ENCODE measurements at places on chromosomes 7 and 10. TPM values are rescaled to one million over a fixed set of nuclear protein-coding genes. Genes with fewer than 3 reads are reported as not detected.
A peak's percentile ranks its signal among the peaks of the same experiment; 100 is the strongest.

GRCh38 chr7:30412782-30413504 is 65.6 kb downstream of the NOD1 start:
- DNase-seq = peak; percentile 90
- no peak overlapping the region for H3K27ac ChIP-seq
- H3K36me3 ChIP-seq = no peaks in the 10 kb centered on the region
- H3K4me3 ChIP-seq = no peak overlapping the region
- no peaks in the 10 kb centered on the region for H3K27me3 ChIP-seq
- no peaks in the 10 kb centered on the region for H3K4me1 ChIP-seq

GRCh38 chr10:51716981-51717380 is 17.6 kb upstream of the CSTF2T start:
- H3K4me3 ChIP-seq = no peak overlapping the region
- H3K27me3 ChIP-seq = no peaks in the 10 kb centered on the region
- H3K27ac ChIP-seq = no peak overlapping the region
- DNase-seq = peak; percentile 10

- no peaks in the 10 kb centered on the region for H3K4me1 ChIP-seq
- H3K27ac ChIP-seq = no peak overlapping the region
- no peak overlapping the region for H3K4me3 ChIP-seq
- no peaks in the 10 kb centered on the region for H3K36me3 ChIP-seq
- peak; percentile 56 for DNase-seq
- no peaks in the 10 kb centered on the region for H3K27me3 ChIP-seq
Observed at GRCh38 chr10:109823196-109823595, 100.1 kb downstream of the XPNPEP1 start.

DNA sequence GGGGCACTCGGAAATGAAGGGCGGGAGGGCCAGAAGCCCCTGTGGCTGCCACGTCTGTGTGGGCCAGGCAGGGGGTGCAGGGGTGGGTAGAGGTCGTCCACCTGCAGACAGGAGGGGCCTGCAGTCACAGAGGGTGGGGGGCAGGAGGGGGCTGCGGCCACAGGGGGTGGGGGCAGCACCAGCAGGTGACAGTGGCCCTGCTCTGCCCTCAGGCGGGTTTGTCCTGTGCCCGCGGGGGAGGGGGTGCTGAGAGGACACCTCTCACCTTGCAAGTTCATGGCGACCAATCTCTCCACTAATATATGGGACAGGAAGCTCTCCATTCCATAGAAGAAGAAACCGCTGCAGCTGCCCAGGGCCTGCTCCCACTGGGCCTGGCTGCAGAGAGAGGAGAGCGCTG is 26.6 kb upstream of the NKX6-2 start:
- no peak for DNase-seq
- H3K36me3 ChIP-seq = no peaks in the 10 kb centered on the region
- peaks cover 13% of the 10 kb centered on the region for H3K27me3 ChIP-seq
- no peaks in the 10 kb centered on the region for H3K4me1 ChIP-seq
- H3K4me3 ChIP-seq = no peak overlapping the region
- no peak overlapping the region for H3K27ac ChIP-seq

DNA sequence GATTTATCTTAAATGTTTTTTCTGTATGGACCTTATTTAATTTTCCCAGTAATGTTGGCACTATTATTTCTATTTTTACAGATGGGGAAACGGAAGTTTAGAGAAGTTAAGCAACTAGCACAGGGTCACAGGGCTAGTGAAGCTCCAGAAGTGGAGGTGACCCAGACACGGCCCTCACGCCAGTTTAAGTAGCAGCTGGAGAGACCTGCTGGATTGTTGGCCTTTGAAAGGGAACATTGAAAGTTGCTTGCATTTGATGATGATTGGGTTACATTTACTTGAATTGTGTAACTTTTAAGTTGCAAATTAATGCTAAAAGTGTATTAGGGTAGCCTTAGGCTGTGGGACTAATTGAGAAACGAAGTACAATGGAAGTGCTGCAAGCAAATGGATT is 25.6 kb downstream of the CDK14 start:
- no peaks in the 10 kb centered on the region for H3K36me3 ChIP-seq
- no peak overlapping the region for H3K27ac ChIP-seq
- H3K4me3 ChIP-seq = no peak overlapping the region
- H3K27me3 ChIP-seq = no peaks in the 10 kb centered on the region

GRCh38 chr10:119275085-119275484 is 67.7 kb downstream of the GRK5 start:
- peak overlapping the region; percentile 38 for H3K4me3 ChIP-seq
- DNase-seq = no peak
- no peaks in the 10 kb centered on the region for H3K27me3 ChIP-seq
- H3K27ac ChIP-seq = peak overlapping the region; percentile 49
- H3K4me1 ChIP-seq = peaks cover 29% of the 10 kb centered on the region

DNA sequence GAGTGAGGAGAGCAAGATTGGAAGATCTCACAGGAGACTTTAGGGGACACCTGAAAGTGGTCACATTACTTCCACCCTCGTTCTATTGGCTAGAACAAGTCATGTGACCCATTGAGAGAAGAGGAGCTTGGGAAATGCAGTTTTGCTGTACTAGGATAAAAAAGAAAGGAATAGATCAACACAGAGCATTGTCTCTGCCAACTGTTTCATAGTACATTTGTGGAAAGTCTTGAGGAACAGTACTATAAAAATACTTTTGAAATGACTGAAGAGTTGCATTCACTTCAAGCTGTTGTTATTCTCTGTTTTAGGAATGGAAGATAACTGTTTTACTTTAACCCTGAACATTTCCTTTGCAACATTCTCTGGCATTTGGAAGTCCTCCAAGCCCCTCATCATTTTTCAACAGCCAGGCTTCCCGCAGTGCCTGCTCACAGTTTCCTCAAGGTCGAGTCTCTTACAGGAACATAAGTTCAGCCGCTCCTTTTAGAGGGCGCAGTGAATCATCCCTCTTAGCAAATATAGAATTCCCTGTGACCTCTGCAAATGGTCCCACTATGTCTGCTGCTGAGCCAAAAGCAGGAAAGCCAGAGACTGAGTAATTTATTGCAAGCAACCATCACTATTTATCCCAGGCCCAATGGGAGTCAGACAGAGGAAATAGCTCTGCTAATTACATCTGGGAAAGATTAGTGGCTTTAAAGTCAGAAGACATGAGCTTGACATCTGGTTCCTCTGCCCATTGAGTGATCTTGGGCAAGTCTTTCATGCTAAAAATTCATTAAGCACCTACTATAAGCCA is 40.7 kb downstream of the MRPL32 start:
- peak overlapping the region; percentile 49 for H3K4me3 ChIP-seq
- peaks cover 19% of the 10 kb centered on the region for H3K4me1 ChIP-seq
- peak overlapping the region; percentile 70 for H3K27ac ChIP-seq
- DNase-seq = peak; percentile 98
- H3K36me3 ChIP-seq = no peaks in the 10 kb centered on the region

DNA sequence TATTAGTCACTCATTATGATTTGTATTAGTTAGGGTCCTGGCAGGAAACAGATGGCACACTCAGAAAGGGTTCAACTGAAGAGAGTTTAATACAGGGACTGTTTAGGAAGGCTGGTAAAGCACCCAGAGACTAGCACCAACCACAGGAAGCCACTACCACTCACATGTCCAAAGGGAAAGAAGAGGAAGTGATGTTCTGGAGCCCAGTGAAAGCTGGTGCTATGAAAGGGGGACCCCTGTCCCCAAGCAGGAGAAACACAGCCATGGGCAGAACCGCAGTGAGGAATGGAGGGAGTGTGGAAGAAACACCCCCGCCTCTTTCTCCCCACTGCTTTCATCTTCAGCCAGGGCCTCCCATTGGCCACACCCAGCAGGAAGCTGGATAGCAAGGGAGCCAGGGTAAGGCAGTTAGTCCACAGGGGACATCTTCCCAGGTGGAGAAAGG is 3.2 kb upstream of the VSIR start:
- H3K4me1 ChIP-seq = peaks cover 6% of the 10 kb centered on the region
- H3K4me3 ChIP-seq = no peak overlapping the region
- no peak overlapping the region for H3K27ac ChIP-seq
- no peak for DNase-seq

- no peaks in the 10 kb centered on the region for H3K27me3 ChIP-seq
- no peak overlapping the region for H3K4me3 ChIP-seq
- no peaks in the 10 kb centered on the region for H3K36me3 ChIP-seq
- H3K4me1 ChIP-seq = no peaks in the 10 kb centered on the region
- H3K27ac ChIP-seq = no peak overlapping the region
Observed at GRCh38 chr10:123529146-123529760, 136.9 kb upstream of the GPR26 start.

Gene NAT16
- not detected for total RNA-seq

Gene ANKRD61
- total RNA-seq = not detected

Gene C10orf53
- not detected for total RNA-seq

Gene UNCX
- total RNA-seq = not detected
